ENCODE measurements at places on chromosomes 5 and 9. TPM values are rescaled to one million over a fixed set of nuclear protein-coding genes. Genes with fewer than 3 reads are reported as not detected.

- no peak for DNase-seq
These were observed 259.8 kb downstream of the ANXA1 start for GRCh38 chr9:73411494-73411893.

DNA sequence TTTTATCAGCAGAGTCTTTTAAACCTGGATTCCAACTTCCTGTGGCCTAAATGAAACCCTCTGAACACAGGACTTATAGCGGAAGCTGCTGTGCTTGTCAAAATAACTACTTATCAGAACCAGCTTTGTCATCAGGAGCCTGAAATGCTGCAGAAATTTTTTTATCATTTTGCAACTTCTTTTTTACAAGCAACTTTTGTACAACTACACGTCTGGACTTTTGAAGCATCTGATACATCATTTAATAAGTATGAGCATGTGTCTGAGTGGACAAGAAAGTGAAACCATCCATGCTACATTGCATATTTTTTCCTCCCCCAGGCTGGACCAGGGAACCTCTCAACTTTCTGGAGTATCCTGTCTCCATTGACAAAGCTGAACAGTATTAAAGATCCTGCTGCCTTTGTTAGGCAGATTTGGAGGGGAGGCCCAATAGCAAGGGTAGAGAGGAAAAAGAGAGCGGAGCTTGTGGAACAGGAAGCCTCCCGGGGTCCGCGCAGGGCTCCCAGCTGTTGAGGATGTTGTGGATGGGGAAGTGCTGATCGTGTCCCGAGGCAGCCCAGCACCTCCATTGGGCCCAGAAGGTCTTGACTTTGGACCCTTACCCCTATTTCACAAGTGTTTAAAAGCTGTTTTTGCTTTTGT is 196.6 kb downstream of the MSX2 start:
- DNase-seq, result no peak

DNA sequence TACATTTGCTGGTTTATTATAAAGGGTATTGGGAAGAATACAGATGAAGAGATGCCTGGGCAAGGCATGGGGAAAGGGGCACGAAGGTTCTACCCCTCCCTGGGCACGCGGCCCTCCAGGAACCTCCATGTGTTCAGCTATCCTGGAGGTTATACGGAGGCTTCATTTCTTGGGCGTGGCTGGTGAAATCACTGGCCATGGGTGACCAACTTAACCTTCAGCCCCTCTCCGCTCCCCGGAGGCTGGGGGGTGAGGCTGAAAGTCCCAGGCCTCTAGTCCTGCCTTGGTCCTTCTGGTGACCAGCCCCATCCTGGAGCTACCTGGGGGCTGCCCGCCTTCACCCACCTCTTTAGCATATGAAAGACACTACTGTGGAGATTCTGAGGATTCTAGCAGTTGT is 17.0 kb upstream of the RNF130 start:
- no peak for DNase-seq

DNA sequence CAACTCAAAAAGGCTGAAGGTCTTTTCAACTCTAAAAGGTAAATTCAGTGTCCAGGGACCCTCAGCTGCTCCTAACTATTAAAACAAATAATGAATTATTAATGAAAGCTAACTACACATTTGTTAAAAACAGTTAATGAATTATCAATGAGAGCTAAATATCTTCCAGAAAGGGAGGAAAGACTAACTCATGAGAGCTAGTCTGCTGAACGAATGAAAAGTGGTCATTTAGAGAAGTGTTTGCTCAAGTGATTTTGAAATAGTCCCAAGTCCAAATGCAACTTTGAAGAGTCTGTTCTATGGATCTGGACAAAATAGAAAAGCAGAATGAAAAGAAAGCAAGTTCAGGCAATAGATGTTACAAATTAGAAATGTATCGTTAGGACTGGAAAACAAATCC is 133.9 kb upstream of the SPEF2 start:
- DNase-seq, result no peak

- DNase-seq, result no peak
These were observed 66.7 kb upstream of the XPA start for GRCh38 chr9:97763874-97764273.

DNA sequence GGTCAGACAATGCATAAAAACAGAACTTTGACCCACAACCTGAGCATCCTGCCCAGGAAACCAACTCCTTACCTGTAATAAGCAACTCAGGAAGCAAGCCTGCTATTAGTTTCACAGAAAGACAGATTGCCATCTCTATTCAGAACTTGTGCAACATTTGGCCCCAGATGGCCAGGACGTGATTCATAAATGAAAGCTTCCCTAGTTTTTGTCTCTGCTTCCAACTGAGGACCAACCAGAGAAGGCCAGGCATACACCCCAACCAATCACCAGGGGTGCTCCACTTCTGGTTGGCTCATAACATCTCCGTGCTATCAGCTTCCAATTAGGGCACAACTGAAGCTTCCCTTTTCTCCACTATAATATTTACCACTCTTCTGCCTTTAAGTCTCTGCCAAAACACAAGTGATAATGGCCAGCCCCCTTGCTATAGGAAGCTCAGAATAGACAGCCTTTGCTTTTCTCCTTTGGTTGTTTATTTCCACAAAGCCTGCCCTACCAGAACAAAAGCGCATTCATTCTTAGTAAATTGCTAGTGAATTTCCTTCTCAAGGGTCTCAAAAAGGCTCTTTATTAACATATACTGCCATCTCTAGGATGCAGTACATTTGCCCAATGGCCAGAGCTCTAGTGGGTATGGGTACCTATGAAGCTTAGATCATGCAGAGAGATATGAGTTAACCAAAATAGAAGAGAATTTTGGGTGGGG is 289.7 kb upstream of the DAP start:
- DNase-seq, result no peak

Gene MYOT
- not detected for total RNA-seq

- no peak for DNase-seq
These were observed 685 bp downstream of the SLC24A2 start for GRCh38 chr9:19788152-19788551.

DNA sequence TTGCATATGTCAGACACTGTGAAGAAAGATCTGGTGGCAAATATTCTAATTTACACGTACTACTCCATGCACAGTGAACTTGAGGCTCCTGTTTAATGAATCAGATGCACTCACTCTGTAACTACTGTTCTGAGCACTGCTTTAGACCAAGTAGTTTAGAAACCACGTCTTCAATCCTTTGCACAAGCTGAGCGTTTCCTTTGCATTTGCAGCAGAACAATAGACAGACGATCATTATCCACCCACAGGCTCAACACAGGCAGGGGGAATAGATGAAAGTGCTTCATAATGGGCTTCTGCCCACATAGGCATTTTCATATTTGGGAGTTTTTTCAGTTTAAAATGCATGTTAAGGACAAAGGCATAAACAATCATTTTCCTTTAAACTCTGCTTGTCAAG is 423.3 kb upstream of the ADAMTS16 start:
- no peak for DNase-seq

Gene SHOC1
- not detected for total RNA-seq
